ENCODE measurements at places on chromosomes 16 and 17.

GRCh38 chr17:12512694-12513355 lies 152.9 kb upstream of the MYOCD start:
- DNase-seq: no peak

DNA sequence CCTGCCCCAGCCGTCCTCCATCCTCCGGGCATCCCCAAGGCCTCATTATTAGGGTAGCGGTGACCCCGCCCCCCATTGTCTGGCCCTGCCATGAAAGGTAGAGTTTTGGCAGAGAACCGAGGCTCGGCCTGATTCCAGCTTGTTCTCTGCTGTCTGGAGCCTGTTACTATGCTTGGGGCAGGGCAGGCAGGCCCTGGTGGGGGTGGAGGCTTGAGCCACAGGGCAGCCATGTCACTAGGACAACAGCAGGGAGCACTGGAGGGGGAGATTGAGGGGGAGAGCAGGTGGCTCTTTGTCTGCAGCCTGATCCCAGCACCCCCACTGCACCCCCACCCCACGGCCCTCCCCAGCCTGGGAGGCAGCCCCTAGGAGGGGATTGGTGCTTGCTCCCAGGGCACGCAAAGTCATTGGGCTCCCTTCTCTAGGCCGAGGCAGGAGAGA lies 15.4 kb downstream of the RHBDL3 start:
- DNase-seq: no peak

GRCh38 chr17:14748036-14748710 lies 447.3 kb downstream of the HS3ST3B1 start:
- peak; percentile 18 for DNase-seq

DNA sequence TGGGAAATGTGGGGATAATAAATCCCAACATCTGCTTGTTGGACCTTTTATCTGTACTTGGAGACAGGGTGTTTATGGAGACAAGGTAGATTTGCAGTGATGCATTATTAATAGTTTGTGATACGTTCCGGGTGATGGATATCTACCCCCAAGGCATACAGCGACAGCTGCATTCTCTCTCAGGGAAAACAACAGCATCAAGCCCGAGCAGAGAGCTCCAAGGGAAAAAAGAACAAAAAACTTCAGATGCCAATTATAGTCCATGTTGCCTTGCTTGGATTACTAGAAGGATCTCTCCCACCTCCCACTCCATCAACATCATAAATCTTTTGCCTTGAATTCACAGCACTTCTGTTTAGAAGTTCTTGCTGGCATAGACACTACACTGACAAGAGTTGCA lies 187.5 kb upstream of the CDH11 start:
- no peak for DNase-seq

DNA sequence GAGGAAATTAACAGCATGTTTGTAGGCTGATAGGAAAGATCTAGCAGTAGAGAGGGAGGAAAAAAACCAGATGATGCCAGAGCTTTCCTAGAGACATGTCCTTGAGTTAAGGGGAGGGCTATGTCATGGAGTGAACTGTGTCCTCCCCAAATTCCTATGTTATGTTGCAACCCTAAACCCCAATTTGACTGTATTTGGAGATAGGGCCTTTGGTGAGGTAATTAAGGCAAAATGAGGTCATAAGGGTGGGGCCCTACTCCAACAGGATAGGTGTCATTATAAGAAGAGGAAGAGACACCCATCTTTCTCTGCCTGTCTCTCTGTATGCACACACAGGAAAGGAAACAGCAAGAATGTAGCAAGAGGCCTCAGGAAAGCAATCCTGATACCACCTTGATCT lies 195.3 kb upstream of the AXIN2 start:
- DNase-seq: no peak

- DNase-seq: no peak
Observed at GRCh38 chr16:69423189-69423588, 1.2 kb upstream of the CYB5B start.

DNA sequence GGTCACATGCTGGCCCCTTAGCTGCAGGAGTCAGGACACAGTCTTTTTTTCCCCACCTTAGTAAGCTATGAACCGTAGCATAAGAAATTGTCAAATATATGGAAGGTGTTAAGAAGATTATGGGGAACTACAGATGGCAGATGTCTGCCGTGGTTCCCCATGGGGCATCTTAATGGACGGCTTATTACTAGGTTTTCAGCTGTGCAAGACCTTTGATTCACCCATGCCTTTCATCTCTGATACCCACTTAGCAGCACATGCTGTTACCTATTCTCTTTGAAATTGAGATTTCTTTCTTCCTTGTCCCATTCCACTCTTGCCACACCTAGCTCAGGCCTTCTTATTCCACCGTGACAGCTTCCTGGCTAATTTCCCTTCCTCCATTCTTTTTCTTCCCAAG lies 70.7 kb downstream of the RPTOR start:
- no peak for DNase-seq

DNA sequence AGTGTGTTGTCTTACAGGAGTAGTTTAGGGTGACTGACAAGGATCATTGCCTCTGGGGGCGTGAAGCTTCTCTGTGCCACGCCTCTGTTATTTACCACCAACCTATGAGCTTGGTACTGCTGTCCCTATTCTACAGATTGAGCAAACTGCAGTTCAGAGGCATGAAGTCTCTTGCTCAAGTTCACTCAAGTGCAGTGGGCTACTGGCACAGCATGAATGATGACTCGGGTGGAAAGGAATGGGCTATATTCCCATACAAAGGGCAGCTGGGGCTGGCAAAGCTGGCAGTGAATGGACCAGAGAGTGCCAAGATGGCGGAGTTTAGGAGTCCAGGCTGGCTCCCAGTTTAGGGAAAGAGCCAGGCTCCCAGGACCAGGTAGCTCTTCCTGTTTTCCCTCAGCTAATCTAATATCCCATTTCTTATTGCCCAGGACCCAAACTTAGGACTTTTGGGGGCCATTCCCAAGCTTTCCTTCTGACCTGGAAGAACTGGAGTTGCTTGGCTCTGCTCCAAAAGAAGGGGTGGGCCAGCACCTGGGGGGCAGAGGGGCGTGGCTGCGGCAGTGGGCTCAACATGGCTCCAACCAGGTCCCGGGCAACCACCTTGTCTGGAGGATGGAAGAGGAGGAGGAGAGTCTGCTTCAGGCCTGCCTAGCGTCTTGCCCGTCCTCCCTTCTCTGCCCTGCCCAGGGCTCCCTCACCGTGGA lies 12.9 kb downstream of the PLK1 start:
- DNase-seq: no peak

GRCh38 chr16:14446796-14447195 lies 183.3 kb downstream of the PARN start:
- DNase-seq: no peak

GRCh38 chr17:82882715-82883418 lies 43.0 kb upstream of the ZNF750 start:
- peak; percentile 81 for DNase-seq

DNA sequence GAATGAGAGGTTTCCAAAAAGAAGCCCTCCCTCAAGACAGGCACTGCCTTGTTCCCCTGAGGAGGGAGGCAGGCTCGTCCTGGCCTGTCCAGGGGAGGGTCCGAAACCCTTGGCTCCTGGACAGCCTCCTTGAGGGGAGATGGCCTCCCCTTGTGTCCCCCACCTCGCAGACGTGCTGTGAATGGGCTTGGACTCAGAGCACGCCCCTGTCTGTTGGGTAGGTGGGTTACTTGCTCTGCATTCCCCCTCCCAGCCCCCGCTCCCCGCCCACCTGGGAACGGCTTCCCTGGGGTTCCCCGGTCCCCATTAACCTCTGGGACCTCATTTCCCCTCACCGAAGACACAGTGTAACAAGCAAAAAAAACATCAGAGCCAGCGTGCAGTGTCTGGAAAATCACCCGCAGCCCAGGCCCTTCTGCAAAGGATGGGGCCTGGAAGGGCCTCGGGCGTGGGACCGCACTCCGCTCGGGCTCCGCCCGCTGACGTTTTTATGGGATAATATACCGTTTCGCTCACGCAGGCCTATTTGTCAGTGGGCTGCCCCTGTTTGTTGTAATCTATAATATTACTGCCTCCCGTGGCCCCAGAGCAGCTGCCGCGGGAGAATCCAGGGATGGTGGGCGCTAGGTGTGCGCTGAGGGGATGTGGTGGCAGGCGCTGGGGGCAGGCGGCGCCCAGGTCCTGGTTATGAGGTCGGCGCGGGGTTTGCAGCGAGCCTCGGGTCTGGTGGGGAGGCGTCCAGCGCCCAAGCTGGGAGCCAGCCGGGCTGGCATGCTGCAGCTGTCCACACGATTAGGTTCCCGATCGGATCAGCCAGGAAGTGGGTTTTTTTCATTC lies 11.1 kb downstream of the BAHCC1 start:
- DNase-seq: no peak

DNA sequence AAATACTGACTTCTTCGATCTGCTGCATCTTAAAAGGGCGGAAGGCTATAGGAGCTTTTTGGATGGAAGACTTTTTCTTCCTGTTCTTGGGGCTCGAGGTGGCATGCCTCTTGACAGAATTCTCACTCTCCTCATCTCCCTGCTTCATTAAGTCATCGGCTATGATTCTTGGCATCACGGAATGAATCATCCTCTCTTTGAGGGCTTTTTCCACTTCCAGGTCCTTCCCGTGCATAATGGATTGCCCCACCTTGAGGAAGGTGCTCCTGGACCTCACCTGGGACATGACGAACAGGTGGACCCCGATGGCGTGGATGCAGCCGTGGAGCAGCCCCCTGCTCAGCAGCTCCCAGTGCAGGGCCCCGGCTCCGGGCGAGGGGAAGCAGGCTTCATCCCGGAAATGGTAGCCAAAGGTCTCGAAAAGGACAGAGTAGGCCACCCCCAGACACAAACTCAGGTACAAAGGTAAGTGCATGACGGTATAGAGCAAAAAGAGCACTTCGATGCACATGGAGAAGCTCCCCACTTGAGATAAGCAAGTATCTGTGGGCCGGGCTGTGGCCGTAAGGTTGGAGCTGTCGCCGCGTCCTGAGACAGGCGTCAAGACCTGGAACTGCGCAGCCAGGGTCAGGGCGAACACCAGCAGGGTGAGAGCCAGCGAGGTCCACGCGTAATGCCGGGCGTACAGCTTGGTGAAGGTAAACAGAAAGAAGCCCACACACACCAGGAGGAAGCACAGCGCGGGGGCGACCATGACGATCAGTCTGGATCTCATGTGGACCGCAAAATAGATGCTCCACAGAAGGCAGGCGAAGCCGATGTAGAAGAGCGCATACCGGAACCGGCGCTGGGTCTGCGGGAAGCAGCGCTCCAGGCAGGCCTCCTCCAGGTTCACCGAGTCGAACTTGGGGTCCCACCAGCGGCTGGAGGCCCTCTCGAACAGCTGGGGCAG lies 1.7 kb downstream of the ADCY9 start:
- DNase-seq: no peak

GRCh38 chr17:74010903-74011302 lies 192.6 kb upstream of the RPL38 start:
- no peak for DNase-seq

- no peak for DNase-seq
Observed at GRCh38 chr17:62017912-62018311, 47.2 kb downstream of the MED13 start.

- DNase-seq: no peak
Observed at GRCh38 chr17:5975661-5976060, 94.5 kb upstream of the WSCD1 start.

DNA sequence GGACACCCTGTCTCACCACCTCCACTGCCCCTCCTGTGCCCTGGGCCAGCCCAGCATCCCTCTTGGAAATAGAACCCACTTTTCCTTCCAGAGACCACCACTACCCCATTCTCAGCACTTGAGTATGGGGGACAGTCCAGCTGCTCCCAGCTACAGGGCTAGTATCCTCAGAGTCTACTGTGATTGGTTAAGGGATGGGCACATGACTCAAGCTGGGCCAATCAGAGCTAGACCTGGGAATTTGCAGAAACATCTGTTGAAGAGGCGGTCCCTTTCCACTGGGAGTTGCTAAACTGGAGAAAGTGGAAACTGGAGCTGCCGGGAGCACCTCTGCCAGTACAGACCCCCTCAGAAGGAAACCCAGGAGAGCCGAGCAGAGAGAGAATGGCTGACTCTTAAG lies 156.6 kb downstream of the GSG1L start:
- no peak for DNase-seq

GRCh38 chr17:31511580-31511979 lies 120.1 kb downstream of the RAB11FIP4 start:
- DNase-seq: no peak

GRCh38 chr17:29176558-29177351 lies 3.4 kb downstream of the MYO18A start:
- DNase-seq: peak; percentile 54

DNA sequence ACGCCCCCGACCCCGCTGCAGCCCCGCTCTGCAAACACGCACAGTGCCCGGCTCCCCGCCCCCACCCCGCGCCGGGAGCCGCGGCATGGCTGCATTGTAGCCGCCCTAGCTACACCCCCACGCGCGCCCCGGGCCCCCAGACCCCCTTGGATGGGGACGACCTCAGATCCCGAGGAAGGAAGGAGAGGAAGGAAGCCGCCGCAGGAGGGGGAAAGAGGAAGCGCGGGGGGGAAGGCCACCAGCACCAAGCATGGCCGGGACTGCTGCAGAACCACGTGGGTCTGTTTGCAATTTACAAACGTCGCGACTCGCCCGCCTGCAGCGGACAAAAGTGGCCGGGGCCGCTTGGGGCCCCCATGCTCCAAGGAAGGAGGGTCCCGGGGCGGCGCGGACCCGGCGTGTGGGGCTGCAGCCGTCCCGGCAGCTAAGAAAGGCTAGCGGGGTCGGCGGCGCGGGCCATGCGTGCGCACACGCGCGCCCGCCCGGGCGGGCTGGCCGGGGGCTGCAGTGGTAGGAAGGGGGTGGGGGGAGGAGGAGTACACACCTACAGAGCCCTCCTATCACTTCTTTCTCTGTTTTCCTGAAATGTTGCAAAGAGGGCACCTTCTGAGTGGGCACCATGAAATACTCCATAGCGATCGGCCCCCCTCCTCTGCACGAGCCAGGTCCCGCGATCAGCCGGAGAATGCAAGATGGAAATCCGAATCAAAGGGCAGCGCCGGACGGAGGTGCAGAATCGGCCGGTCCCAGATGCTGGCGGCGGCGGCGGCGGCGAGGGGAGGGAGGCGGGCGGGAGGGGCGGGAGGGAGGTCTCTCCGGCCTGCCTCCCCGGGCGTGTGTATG lies 488 bp downstream of the TFAP4 start:
- DNase-seq: no peak

- no peak for DNase-seq
Observed at GRCh38 chr17:4006745-4007211, 42.5 kb upstream of the ATP2A3 start.

DNA sequence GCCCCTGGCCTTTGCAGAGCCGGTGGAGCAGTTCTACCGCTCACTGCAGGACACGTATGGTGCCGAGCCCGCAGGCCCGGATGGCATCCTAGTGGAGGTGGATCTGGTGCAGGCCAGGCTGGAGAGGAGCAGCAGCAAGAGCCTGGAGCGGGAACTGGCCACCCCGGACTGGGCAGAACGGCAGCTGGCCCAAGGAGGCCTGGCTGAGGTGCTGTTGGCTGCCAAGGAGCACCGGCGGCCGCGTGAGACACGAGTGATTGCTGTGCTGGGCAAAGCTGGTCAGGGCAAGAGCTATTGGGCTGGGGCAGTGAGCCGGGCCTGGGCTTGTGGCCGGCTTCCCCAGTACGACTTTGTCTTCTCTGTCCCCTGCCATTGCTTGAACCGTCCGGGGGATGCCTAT lies 29.5 kb downstream of the CIITA start:
- DNase-seq: no peak

DNA sequence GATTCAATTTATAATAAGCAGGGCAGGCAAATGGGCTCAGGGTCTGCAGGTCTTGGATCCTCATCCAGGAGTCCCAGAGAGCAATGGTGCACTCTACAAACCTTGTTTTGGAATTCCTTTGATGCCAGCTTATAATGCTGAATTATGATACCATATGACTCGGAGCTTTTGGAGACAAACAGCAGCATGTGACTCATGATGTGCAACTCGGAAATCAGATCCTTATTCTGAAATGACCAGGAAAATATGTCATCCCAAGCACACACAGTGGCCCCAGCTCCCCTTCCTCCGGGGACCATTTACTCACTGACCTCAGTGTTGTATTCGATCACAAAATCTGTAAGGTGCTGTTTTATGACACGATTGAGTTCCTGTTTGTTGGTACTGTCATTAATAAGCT lies 20.2 kb upstream of the UMOD start:
- no peak for DNase-seq

Measured in activated CD4-positive, alpha-beta T cell treated with anti-CD3 and anti-CD28 coated beads, Interleukin-2, Interleukin-4, amounts not matched to agents 100 ng/mL and 50 ng/mL, durations not matched to agents 16 hours and 8 hours (primary cell).